ENCODE measurements at places on chromosomes 1 and 21.

DNA sequence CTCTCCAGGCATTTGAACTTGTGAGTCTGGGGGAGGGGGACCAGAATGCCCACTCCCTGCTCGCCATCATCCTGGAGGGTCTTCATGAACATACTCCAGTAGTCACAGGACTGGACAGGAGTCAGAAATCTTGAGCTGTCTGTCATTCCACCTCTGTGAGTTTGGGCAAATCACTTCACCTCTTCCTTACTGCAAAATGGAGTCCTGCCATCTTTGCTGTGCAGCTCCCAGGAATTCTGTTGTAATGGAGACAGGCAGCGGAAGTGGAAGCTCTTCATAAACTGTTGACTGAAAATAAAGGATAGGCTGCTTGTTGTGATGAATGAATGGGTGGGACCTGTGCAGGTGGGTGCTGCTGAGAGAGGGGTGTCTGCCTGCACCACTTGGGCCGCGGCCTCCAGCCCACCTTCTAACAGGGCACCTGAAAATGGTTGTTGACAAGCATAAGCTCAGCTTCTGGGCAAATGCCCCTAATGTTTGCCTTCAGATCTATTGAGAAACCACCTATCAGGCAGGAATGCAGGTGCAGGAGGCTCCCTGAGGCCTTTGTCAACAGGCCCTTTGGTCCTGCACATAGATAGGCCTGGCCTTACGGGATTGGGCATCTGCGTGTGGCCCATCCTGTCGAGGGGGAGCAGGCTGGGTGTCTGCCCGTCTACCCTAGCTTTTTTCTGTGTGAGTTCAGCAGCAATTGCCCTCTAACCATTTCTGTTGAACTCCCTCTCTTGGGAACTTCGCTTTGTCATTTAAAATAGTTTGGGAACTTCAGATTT, 321.0 kb downstream of the RPS6KC1 start:
- no peak for DNase-seq

- no peak for DNase-seq
Observed at GRCh38 chr1:169070958-169071357, 35.5 kb upstream of the ATP1B1 start.

DNA sequence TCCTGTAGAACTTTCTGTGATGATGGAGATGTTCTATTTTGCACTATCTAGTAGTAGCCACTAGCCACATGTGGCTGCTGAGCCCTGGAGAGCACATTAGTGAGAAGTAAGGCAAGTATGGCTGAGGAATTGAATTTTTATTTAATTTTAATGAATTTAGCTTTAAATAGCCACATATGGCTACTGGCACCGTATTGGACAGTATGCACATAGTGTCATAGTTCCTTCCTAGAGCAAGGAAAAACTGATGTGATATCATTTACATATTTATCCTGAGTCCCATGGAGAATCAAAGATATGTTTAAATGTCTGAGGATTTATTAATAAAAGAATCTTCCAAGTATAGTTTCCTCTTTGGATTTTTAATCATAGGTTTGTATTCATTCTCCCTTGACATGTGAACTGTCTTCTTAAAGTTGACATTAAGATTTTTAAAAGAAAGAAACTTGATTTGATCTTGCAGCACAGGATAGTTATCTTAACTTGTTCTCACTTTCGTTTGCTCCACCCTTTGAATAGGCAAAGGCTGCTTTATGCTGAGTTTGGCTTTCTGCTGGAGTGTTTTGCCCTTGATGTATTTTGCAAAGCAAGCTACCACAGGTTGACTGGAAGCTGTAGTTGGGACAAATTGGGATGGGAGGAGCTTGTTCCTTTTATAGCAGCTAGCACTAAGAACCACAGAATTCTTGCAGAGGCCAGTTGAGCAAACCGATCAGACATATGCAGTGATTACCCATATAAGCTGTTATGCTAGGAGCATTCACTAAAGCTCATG, 129.7 kb downstream of the VPS13D start:
- no peak for DNase-seq

GRCh38 chr1:172431204-172431603, 10.7 kb downstream of the C1orf105 start:
- DNase-seq: no peak

GRCh38 chr1:116476321-116476720, 94.5 kb downstream of the CD58 start:
- no peak for DNase-seq

- no peak for DNase-seq
Observed at GRCh38 chr1:100773444-100773843, 53.9 kb downstream of the VCAM1 start.

DNA sequence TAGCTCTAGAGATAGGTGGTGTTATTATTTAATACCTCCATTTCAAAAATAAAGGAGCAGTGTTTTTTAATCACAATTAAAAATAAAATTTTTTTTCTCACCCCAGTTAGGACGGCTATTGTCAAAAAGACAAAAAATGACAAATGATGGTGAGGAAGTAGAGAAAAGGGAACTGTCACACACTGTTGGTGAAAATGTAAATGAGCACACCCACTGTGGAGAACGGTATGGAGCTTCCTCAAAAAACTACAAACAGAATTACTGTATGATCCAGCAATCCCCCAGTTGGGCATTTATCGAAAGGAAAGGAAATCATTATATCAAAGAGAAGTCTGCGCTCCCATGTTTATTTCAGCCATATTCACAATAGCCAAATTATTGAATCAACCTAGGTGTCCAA, 148.7 kb upstream of the NR5A2 start:
- no peak for DNase-seq

- peak; percentile 50 for DNase-seq
Observed at GRCh38 chr1:7643530-7643929, 127.6 kb upstream of the VAMP3 start.

DNA sequence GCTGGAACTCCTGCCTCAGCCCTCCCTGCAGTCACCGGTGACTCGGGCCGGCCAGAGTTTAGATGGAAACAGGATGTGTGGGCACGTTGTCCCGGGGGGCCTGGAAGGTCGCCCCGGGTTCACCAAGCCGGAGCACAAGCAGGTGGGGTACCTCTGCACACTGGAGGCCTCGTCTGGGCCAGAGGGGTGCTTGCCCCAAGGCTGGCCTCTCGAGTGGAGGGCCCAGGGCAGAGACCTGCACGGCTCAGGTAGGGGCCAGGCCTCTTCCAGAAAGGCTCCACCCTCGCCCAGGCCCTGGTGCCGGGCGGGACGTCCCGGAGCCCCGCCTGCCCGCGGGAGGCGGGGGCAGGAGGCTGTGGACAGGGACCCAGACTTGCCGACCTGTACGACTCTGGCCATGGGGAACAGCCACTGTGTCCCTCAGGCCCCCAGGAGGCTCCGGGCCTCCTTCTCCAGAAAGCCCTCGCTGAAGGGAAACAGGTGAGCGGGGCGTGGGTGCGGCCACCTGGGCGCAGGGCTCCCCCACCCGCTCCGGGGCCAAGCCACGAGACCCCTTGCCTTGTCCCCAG, at the start of gene PLEKHN1:
Gene PLEKHN1, plus strand, starts transcription at position 348 of the 569 bp plus-strand sequence. Its CDS starts 50 bp downstream, at position 398.
- DNase-seq: no peak

DNA sequence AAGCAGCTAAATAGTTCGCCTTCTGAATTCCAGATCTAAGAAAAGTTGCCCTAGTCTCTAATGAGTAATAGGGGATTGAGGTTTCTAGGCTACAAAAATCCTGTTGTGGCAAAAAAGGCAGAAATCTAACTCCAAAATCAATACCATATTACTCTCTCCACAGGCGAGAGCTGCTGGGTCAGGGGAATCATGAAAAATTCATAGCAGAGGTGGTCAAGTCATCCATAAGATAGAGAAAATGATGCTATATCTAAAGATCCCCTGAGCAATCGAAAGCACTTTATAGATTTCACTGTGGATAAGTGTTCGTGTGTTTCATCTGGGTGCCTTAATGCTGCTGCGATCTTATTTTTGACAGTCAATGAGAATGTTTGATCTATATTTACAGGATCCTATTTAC, 417.7 kb downstream of the AGBL4 start:
- DNase-seq: no peak

- DNase-seq: peak; percentile 45
Observed at GRCh38 chr1:51189421-51190073, 46.5 kb upstream of the RNF11 start.

DNA sequence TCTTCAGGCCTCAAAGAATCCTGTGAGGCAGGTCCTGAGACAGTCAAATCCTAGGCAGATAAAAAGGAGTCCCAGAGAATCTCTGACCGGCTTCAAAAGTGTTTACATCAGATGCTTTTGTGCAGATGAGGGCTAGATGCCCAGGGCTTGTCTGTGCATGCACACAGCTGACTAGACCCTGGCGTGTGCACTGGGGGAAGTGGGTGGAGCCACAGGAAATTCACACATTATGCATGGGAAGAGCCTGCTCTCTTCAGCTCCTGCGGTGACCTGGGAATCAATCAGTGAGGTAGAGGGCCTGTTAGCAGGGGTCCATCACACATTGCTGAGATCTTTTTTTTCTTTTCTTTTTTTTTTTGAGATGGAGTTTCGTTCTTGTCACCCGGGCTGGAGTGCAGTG, 36.6 kb upstream of the NHLH2 start:
- no peak for DNase-seq

DNA sequence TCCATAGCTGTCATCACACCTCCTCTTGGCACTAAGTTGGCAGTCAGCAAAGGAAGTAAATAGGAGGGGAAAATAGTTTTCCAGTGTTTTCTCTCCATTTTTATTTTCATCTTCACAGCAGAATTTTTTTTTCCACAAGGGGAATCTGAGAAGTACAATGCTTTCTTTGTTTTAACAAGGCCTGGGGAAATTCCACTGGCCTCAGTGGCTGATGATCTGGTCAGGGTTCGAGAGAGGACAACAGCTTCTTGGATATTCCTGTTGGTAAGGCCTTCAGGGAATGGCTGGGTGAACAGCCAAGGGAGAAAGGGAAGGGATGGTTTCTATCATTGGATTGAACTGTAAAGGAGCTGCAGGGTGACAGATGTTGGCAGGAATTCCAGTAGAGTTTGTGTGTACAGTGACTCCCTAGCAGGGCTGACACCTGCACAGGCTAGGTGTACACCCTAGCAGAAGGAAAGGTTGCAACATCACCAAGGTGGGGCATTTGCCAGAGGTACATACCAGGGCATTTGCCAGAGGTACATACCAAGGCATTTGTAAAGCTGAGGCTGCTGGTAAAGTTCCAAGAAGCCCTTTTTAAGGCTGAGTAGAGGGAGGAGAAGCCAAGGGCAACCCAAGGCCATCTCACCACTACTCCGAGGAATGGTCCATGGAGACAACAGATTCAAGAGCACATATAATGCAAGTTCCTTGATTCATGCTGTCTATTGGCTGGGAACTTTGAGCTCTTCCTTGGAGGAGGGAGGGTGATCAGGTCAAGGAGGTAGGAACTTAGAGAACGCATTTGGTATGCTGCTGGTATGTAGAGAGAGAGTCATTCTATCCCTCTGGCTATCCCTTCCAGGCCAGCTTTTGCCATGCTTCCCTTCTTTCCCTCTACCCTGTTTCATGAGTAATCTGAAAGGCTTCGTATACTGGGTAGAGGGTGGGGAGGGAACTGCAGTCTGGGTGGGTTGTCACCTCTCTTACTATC, 3.1 kb downstream of the GJA5 start:
- no peak for DNase-seq

- DNase-seq: no peak
Observed at GRCh38 chr1:5481889-5482288, 510.3 kb downstream of the NPHP4 start.

DNA sequence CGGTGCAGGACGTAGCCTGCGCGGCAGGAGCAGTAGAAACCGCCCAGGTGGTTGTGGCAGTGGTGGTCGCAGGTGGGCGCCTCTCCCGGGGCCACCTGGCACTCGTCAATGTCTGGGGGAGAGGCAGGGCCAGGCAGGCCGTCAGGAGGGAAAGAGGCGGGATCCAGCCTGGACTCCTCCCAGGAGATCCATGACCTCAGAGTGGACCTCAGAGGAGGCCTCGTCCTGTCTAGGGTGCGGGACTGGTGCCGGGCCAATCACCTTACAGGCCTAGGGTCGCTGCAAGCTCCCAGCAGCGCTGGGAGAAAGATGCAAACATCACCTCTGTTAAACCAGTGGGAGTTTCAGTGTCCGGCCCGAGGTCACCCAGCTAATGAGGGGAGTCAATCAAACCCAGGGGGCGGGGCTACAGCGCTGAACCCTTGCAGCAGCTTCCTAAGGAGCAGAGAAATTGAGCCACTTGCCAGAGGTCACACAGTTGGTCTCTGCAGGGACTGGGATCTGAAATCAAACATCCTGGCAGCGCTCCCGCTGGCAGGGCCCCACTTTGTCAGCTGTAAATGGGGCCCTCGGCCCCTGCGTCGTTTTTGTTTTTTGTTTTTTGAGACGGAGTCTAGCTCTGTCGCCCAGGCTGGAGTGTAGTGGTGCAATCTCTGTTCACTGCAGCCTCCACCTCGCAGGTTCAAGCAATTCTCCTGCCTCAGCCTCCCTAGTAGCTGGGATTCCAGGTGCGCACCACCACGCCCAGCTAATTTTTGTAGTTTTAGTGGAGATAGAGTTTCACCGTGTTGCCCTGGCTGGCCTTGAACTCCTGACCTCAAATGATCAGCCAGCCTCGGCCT, 1.4 kb downstream of the MASP2 start:
- DNase-seq: no peak

DNA sequence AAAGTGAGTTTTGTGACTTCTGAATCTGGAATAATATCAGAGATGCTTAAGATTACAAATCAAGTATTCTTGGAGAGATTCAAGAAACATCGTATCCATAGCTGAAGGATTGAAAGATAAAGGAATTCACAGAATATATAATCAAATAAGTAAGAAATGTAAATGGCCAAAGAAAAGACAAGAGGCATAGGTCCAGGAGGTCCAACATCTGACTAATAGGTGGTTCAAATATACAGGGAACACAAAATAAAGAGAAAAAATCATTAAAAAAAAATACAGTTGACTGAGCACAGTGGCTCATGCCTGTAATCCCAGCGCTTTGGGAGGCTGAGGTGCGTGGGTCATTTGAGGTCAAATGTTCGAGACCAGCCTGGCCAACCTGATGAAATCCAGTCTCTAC, 6.6 kb upstream of the MIS18A start:
- DNase-seq: no peak
